ENCODE measurements at places on chromosomes 4 and X. TPM values are rescaled to one million over a fixed set of nuclear protein-coding genes. Genes with fewer than 3 reads are reported as not detected.

DNA sequence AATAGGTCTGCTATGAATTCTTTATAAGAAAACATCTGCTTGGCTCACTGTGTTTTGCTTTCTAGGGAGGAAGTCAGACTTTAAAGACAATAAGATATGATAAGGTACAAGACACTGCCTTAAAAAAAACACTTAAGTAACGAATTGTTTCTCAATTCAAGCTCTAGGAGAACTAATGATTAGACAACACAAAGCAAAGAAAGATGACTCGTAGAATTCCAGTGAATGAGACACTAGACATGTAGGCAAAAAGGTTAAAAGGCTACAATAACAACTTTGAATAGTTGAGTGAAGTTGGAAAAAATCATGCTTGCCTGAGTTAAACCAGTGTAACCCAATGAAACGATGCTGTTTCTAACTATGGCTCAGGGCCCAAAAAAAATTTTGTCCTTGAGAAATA is 344.4 kb upstream of the ACTRT1 start:
- DNase-seq, result no peak

GRCh38 chrX:132266583-132267355 is 47.5 kb upstream of the RAP2C start:
- no peak for DNase-seq

DNA sequence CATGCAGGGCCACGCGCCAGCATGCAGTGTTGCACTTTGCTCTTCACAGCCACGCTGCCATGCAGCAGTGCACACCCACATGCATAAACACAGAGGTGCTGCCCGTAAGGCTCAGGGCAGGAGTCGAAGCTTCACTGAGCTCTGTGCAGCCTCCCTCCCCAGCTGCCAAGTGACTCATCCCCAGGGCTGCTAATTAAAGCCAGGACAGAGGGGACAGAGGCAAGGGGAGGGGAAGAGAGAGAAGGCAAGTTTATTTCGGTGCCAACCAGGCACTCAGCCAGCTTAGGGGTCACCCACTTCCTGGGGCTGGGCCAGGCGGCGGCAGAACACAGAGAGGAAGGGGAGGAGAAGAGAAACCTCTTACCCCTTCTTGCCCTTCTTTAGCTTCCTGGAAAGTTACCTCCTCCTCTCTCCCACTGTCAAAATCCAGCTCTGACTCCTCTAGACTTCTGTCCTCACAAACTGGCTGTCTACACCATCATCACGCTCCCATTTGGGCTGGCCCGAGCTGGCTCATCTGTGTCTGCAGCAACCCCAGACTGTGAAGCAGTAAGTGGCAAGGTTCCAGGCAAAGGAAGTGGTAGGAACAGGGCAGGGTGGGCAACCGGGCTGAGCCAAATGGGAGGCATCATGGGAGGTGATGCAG is 6.2 kb upstream of the IQSEC2 start:
- DNase-seq, result peak; percentile 26

DNA sequence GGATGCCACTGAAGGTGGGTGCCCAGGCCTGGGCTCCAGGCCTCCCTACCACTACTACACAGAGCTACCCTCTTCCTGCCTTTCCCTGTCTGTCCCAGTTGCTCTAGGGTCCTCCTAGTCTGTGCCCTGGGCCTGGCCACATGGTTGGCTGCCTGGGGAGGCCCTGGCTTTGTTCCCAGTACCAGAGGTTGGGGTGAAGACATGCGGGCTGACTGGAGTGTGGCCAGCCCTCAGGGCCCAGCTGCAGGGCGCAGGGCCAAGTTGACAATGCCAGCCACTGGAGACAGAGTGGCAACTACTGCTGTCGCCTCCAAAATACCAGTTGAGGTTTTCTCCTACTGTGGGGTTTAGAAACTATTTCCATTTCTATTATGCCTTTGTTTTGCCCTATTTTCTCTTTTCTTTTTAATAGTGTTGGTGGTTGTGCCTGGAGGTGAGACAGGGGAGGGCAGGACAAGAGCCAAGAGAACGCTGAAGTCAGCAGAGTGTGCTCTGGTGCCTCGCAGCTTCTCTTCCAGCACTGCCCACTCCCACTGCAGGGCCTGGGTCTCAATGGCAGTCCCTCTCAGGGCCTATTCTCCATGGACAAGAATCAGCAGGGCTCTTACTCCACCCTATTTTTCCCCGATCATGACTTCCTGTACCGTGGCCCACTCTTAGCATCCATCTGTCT is 32.2 kb upstream of the XPNPEP2 start:
- no peak for DNase-seq

GRCh38 chr4:110516106-110516922 is 40.4 kb downstream of the ENPEP start:
- peak; percentile 63 for DNase-seq

DNA sequence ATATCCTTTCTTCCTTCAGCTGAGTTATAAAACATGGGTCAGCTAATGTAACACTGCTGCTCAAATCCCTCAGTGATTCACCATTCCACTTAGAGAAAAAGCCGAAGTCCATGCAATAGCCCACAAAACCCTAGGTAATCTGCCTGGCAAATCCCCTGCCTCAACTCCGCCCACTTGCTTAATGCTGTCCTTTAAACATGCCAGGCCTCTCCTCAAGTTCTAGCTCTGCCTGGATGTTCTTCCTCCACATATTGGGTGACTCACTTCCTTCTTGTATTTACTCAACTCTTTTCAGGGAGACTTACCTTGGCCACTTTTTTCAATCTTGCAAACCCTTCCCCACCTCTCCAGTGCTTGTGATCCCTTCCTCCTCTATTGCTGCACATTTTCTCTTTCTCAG is 89.8 kb downstream of the EMCN start:
- no peak for DNase-seq

HTR2C gene
- polyA plus RNA-seq, result not detected

L1CAM gene
- polyA plus RNA-seq, result not detected

Data from naive thymus-derived CD4-positive, alpha-beta T cell (primary cell).